Upper lobe of left lung (tissue), 6 donors: ENCODE measurements at places on chromosomes 13 and 19. TPM values are rescaled to one million over a fixed set of nuclear protein-coding genes. Genes with fewer than 3 reads are reported as not detected.

DNA sequence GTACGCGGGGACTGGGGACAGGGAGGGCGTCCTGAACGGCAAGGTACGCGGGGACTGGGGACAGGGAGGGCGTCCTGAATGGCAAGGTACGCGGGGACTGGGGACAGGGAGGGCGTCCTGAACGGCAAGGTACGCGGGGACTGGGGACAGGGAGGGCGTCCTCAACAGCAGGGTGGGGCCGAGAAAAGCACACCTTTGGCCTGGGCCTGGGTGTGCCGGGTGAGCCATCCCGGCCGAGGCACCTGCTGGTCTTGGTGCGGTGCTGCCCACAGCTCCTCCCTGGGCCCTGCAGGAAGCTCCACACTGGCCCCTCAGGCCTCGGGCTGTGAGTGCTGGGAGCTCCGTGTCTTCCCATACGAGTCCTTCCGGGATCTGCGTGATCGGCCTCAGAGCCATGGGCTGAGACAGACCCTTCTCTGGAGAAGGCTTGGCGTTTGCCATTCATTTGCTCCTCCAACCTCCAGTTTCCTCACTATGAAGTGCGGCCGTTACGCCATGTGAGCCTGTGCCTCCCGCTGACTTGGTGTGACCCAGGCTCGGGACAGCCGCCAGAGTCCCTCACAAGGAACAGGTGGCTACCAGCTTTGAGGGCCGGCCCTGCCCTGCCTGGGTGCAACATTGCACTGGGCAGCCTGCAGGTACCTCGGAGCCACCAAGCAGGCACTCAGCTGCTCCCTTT lies 7.8 kb upstream of the ZNF554 start:
- H3K4me1 ChIP-seq: no peaks in the 10 kb centered on the region
- H3K4me3 ChIP-seq: no peak overlapping the region
- no peak overlapping the region for H3K27ac ChIP-seq
- no peaks in the 10 kb centered on the region for H3K27me3 ChIP-seq

- H3K4me1 ChIP-seq: peaks cover 21% of the 10 kb centered on the region
- no peak for DNase-seq
- no peak overlapping the region for H3K27ac ChIP-seq
- H3K4me3 ChIP-seq: no peak overlapping the region
- H3K36me3 ChIP-seq: peaks cover 39% of the 10 kb centered on the region
- H3K27me3 ChIP-seq: no peaks in the 10 kb centered on the region
Measured at GRCh38 chr19:32355309-32355708, 9.9 kb downstream of the ZNF507 start.

The C5AR2 gene
- total RNA-seq: 12.6 TPM

- peak; percentile 89 for DNase-seq
- H3K27ac ChIP-seq: peak overlapping the region; percentile 84
- no peaks in the 10 kb centered on the region for H3K27me3 ChIP-seq
Measured at GRCh38 chr19:14440049-14440448, 6.9 kb downstream of the PKN1 start.

DNA sequence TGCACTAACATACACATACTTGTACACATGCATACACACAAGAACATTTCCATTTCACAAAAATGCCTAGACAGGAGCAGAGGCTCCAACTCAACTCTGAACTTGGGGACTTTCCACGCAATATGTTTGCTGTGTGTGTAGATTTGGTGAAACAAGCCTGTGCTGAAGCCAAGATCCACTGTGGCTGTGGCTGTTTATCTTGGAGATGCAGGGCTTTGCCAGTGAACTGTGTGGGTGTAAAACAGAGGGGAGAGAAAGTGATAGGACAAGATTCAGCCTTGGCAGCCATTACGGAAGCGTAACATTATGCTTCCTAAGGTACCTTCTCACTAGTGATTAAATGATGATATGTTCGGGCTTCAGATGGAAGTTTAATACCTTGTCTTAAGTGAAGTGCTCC lies 73.2 kb upstream of the MBNL2 start:
- no peak overlapping the region for H3K4me3 ChIP-seq
- no peaks in the 10 kb centered on the region for H3K36me3 ChIP-seq
- H3K27me3 ChIP-seq: no peaks in the 10 kb centered on the region
- H3K27ac ChIP-seq: no peak overlapping the region
- no peak for DNase-seq

The OLFM2 gene
- 4.7 TPM for total RNA-seq
